NCI-H524 treated with DMSO at 0.1 percent for 48 hours (cell line): ENCODE measurements at places on chromosomes 16 and 17.

DNA sequence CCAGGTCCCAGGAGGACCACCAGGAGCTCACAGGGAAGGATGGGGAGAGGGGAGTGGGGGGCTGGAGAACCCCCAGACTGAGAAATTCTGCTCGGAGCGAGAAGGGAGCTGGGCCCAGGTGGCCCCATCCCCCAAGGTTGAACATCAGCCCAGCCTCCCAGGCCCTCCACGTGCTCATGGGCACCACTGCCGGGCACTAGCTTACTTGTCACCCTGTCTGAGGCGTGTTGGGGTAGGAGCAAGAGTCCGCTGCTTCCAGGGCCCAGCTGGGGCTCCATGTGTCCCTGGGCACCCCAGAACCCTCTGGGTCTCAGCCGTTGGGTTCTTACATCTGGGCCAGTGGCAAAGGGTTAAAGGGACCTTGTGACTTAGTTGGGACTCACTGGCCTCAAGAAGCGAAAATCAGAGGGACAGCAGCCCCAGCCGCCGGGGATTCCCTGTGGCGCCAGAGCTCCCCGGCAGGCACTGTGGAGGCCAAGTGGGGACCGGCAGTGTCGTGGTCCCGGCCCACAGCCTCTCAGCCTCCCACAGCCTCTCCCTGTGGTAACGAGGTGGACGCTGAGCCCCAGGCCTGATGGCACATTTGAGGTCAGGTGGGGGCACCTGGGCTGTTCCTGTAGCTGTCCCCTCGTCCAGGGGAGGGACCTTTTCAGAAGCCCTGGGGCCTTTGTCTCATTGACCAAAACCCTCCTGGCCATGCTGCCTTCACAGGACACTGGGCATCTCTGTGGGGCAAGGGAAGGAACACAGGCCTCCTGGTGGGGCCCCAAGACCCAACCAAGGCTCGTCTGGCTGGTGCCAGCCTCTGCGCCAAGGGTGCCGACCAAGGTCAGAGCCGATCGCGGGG lies 33.7 kb upstream of the CDH15 start:
- no peak for DNase-seq

DNA sequence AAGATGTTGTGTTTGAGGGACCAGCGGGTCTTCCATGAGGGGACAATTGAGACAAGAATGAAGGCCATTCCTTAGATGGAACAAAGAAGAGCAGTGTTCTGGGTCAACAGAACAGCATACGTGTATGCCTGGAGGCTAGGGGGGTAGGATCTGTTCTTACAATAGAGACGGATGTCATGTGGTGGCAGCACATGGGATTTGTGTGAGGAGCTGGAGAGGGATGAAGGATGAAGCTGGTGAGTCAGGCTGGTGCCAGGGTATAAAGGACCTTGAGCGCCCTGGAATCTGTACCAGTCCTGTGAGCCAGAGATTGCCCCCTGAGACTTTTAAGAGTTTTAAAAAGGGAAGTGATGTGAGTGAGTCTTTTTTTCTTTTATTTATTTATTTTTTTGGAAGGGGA lies 22.8 kb upstream of the WFDC1 start:
- peak; percentile 69 for DNase-seq

DNA sequence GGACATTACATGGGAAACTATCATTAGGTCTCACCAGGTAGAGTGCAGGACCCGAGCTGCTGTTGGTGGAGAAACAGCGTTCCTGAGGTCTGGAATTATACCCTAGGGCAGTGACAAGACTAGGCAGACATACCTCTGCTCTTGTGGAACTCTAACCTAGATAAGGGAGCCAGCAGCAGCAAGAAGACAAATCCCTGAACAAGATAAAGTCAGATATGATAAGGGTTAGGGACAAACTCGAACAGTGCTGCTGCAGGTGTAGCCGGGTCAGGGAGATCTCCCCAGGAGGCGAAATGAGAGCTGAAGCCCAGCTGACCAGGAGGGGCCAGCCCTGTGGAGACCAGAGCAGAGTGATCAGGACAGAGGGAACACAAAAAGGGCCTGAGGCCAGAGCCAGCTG lies 34.7 kb downstream of the ARSG start:
- no peak for DNase-seq

DNA sequence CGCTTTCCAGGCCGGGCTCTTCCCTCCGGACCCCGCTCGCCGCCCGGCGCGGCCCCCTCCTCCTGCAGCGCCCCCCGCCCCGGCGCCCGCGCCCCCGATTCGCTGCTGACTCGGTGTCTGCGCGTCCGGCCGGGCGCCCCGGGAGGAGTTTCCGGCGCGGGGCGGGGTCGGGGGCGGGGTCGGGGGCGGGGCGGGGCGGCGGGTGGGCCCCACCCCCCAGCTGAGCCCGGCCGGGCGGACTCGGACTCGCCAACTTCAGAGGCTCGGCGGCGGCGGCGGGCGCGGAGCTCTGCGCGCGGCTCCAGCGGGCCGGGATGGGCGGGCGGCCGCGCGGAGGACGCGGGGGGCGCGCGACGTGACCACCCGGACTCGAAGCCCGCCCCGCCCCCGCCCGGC lies at the start of gene METRNL:
Gene METRNL (plus strand): TSS at position 258 of the 396 bp plus-strand sequence. CDS start 207 bp downstream, outside the sequence.
- no peak for DNase-seq

DNA sequence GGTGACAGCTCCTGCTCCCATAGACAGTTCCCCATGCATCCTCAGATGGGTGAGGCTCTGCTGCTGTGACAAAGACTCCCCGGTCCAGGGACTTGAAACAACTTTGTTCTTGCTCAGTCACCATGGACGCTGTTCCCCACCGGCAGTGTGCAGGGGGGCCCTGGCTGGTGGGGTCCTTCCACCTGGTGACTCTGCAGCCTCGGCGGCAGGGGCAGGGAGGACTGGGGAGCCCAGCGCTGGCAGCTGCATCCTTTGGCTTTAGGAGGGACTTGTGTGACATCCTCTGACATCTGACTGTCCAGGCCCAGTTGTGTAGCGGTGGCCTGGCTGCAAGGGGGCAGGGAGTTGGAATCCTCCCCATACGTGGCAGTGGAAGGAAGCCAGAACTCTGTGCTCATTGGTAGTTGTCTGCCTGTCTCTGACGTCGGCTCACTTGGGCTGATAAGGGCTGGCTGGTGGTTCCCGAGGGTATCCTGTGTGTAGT lies 107.3 kb downstream of the CMIP start:
- no peak for DNase-seq

DNA sequence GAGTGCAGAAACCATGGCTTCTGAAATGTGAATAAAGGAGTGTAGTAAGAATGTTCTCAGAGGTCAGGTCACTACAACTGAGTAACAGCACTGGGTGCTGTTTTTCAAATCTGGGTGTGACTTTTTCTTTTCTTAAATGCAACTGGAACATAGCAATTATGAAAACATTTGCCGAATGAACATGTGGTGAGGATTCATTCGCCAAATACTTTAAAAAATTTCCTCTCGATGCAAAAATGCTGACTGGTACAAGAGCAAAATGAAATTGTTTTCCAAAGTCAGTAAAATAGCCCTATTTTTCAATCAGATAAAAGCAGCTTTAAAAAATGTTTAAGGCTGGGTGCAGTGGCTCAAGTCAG lies 18.6 kb downstream of the ZDHHC7 start:
- DNase-seq: no peak

GRCh38 chr16:22219389-22220068 lies 13.5 kb downstream of the EEF2K start:
- DNase-seq: no peak

GRCh38 chr16:30813821-30814189 lies 26.8 kb upstream of the ZNF629 start:
- DNase-seq: no peak

DNA sequence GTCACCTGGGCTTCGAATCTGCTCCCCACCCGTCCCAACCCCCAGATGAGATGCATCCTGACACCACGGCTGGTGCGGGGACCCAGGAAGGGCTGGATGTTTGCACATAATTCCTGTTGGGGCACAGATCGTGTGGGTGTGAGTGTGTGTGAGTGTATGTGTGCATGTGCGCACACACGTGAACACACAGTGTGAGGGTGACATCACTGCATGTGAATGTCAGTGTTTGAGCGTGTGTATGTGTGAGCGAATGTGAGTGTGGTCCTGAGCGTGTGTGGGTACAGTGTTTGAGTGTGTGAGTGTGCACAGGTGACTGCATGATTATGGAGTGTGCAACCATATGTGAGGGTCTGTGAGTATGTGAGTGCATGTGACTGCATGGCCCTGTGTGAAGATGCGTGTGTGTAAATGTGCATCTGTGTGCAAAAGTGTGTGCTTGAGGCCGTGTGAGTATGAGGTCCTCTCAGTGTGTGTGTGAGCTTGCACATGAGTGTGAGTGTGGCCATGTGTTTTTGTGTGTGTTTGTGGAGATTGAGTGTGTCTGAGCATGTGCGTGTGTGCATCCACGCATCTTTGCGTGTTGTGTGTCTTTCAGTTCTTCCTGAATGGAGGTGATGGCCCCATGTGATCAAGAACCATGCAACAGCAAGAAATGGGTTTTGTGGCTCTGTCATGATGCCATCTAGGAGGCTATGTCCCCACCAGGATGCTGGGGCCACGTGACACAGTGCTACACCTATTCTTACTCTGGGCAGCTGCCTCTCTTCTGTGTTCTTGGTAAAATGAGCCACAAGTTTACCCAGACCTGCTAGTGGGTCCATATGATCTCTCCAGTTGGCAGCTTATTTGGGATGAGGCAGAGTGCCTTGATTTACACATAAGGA lies 70.5 kb upstream of the GCSH start:
- no peak for DNase-seq

DNA sequence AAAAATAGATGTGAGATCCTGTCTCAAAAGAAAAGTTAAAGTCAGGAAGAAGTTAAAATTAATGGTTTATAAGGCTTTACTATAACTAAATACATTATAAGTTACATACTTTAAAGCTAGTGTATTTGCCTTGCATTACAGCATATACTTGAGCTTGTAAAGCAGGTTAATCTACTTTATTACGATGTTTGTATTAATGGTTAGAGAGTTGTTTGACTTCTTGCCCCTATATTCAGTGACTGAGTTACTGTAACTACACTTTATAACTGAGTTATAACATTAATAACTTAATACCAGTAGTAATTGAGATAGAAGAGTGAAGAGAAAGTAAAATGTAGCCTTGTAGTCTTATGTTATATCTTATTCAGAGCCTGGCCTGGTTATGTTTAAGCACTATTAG lies 22.9 kb downstream of the CLTC start:
- DNase-seq: no peak

DNA sequence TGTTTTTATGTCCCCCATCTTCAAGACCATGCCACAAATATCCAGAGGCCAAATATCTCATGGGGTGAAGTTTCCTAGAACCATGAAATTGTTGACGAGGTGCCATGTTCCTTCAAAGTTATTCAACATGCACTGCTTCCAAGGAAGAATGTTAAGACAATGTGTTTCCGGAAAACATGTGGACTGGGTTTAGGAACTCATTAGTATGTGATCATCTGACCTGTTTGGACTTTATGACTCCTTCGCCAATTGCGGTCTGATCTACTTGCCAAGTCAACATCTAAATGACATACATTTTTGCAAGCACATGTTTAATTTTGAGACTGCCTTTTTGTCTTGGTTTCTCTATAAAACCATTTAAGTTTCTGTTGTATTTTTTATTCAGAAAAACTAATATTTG lies 234.8 kb downstream of the MAF start:
- no peak for DNase-seq

- DNase-seq: no peak
Observed at GRCh38 chr17:79023886-79024771, at the start of gene C1QTNF1. Gene C1QTNF1 (plus strand): TSS chr17:79024169. CDS start chr17:79043969, 19,800 bp downstream.

DNA sequence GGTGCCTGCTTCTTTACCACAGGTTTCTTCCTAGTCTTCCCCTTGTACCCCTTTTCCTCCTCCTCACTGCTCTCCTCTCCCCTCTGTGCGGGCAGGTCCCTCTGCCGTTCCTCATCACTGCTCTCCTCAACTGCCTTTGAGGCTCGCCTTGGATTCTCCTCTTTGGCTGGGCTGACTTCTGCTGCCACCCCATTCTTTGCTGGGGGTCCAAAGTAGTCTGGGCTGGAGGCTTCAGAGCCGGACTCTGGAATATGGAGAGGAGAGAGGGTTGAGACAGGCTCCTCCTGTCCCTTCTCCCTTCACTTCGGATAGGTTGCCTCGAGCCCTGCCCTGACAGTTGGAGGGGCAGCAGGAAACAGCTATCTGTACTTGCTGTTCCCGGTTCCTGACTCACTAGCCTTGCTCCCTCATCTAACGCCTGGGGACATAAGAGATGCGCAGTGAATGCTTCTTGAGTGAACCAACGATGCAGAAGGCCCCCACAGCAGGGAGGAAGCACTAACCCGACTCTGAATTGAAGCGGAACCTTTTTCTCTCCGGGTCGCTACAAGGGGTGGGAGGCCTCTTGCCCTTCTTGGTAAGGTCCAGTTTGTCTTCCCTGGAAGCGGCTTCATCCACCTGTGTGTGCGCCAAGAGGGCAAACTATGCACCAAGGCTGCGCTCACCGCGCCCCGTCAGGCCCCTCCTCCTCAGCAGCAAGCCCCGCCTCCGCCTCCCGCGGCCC lies 655 bp downstream of the HIRIP3 start:
- DNase-seq: no peak

DNA sequence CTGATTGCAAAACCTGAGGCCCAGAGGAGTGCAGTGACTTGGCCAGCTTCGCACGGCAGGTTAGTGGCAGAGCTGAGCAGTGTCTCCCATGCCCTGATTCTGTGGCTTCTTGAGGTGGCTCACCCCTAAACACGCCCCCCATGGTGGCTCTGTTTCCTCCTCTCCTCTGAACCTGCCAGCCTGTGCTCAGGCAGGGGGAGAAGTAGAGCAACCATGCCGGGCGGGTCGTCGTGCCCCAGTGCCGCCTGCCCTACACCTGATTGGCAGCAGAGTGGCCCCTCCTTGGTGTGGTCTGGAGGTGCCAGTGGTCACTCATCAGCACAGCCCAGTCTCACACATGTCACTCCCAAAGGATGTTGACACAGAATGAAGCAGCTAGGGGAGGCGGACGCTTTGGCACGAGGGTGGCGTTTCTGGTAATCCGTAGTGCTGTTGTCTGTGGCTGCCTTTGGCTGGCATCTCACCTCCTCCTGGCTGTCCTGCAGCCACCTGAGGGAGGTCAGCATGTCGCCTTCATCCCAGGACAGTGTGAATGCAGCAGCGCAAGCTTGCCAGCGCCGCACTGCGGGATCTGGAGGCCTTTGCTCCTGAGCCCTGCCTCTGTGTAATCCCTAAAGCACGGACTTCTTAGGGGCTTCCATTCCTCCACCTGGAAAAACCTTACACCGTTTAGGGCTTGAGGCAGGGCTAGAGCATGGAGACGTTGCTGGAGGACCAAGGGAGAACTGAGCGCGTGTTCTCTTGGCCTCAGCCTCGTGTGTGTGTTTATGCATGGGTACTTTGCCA lies 294.7 kb downstream of the SEC14L1 start:
- no peak for DNase-seq

DNA sequence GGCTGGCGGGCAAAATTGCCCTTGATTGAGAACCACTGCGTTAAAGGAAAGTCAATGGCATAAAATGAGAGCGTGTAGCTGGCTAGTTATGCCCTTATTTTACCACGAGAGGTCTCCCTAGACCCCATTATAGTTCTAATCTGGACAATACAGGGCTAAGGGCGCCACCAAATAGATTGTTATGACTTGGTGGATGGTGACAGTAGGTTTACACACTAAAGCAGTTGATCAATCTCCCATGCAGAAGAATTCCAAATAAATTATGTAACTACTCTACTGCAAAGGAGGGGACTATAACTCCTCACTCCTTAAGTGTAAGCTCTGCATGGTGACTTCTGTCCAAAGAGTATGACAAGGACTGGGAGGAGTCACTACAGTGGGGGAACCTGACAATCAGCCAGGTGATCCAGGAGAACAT lies 20.4 kb upstream of the YPEL2 start:
- DNase-seq: peak; percentile 45

GRCh38 chr17:5789528-5789927 lies 205.2 kb upstream of the NLRP1 start:
- no peak for DNase-seq
